Dorsolateral prefrontal cortex (tissue), 122 donors: ENCODE measurements at places on chromosomes 3 and 15.

DNA sequence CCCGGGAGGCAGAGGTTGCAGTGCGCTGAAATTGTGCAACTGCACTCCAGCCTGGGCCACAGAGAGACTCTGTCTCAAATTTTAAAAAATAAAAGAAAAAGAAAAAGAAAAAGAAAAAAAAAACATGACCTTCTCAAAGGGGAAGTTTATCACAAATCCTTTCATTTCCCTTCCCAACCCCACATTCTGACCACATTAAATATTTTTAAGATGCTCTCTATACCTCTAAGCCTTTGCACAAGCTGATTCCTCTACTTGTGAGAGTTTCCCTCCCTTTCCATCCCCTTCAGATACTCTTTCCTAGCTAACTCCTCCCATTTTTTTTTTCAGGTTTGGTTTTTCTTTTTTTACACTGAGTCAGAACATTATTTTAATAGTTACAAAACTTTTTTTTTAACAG is 4.0 kb downstream of the HIGD1A start:
- DNase-seq = no peak

DNA sequence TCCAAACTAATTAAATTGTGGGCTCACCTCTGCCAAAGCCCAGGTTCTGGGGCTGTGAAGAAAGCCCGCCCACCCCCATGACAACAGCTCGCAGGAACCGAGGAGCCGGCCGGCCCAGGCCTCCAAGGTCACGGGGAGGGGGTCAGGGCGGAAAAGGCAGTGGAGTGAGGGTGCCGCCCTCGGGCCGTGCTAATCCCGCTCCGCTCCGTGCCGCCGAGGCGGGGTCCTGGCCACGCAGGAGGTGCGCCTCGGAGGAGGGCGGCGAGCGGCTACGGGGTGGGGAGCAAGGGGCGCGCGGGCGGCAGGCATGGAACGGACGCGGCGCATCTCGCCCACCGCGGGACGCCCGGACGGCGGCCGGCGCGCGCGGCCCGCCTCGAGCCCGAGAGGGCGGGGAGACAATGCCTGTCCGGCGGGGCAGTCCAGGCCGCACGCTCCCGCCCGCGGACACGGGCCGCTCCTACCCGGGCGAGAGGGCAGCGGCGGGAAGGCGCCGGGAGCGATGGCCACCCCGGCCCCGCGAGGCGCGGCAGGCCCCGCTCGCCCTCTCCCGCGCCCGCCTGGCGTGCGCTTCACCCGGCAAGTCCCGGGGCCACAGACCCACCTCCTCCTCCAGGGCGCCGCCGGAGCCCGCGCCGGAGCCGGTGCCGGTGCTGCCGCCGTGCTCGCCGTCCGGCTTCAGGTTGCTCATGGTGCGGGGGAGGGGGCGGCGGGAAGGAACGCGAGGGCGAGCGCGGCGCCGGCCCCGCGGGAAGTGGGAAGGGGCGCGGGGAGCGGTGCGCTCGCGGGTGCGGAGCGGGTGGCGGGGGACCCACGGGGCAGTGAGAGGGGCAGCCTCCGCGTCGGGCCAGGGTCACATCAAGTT is 528 bp downstream of the RBPMS2 start:
- DNase-seq = no peak

GRCh38 chr3:183884097-183884426 is 618 bp downstream of the PARL start:
- DNase-seq = no peak

DNA sequence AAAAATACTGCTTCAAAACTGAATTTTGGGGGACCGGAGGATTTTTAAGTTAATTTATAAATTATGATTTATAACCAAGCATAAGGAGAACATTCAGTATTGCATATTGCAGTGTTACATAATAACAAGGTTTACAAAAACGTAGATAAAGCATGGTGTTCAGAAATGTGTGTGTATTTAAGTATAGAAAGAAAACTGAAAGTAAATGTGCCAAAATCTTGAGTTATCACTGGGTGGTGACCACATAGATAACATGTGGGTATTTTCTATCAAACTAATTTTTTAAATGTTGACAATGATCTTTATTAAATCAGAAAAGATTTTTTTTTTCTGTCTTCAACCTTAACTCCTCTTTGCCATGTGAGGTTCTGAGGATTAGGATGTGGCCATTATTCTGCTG is 32.6 kb downstream of the EIF2AK4 start:
- no peak for DNase-seq

DNA sequence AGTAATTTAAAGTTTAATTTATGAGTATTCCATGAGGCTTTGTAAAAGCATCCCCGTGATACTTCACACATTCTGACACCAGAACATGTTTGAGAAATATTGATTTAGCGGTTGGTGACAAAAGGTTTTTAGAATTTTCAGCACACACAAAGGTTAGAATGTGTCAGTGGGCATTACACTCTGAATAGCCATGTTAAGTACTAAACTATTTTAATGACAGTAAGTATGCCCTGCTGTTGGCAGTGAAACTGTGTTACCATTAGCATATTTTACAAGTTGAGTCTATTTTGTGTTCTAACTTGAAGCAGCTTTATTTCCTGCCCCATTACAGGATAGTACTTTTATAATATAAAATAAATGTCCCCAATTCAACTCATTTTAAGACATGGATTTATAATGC is 66.5 kb downstream of the ADAMTSL3 start:
- DNase-seq = no peak

DNA sequence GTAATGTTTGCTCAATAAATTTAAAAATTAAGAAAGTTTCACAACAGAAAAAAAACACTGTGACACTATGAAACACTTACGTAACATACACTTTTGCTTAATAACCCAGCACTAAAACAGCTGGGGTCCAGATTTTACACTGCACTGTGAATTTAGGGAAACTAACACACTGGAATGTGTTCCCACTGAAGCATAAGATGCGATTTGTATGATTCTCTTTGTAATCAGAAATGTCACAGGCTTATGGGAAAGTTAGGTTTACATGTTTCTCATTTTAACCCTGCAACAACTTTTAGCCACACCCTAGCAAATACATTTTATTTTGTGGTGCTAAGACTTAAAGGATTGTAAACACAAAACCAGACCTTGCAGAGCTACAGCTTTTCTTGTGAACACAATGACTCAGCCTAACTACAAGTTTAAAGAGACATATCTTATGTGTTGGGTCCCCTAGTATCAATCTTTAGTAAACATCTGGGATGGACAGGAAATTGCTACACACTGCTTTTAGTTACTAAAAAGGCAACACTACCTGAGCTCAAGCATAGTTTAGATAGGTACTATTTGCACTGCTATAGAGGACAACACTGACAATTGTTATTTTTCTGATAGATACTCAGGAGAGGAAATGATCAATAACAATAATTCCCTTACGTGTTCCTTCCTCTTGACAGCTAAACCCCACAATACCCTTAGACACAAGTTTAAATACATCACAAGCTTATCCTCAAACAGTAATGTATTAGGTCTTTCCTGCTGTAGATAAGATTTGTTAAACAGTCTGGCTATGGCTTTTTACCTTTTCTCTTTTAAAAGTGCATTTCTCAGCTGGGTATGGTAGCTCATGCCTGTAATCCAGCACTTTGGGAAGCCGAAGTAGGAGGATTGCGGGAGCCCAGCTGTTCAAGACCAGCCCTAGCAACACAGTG is 3.8 kb downstream of the PLD1 start:
- no peak for DNase-seq

DNA sequence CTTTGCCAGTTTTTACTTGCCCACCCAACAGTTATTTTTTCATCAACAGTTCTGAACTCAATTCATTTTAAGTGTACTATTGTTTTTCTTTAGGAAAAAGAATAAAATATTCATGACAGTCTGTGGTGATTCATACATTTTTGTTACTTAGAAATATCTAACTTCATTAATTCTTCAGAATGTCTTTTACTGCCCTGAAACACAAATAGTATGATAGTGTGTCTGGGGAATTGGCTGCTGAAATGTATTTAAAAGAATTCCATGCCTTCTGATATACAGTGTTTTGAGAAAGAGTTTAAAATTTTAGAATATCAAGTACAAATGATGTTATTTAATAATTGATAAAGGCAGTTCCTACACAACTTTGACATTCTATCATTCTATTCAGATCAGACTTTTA is 854.1 kb downstream of the NAALADL2 start:
- DNase-seq = no peak

- no peak for DNase-seq
These were observed 411.6 kb downstream of the GBE1 start for GRCh38 chr3:81349816-81350340.

- DNase-seq = no peak
These were observed 125.7 kb downstream of the TBL1XR1 start for GRCh38 chr3:177071496-177072156.

- DNase-seq = no peak
These were observed at the start of gene ADIPOQ for GRCh38 chr3:186842426-186843038. Gene ADIPOQ (plus strand): TSS chr3:186842710. CDS start chr3:186853059, 10,349 bp downstream.

DNA sequence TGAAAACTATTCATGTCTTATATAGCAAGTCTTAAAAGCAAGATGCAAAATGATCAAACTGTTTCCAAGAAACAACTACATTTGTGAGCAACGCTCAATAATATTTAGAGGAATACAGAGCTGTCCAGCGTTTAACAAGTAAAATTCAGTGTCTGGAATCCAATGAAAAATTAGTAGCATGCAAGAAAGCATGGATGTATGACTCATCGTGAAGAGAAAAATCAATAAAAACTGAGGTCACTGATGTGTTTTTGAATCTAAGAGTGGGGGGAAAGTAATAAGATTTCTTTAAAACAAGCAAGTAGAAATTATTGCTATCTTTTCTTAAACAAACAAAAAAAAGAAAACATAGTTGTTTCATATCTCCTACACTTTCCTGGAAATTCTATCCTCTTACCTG is 600.3 kb upstream of the GOLIM4 start:
- DNase-seq = no peak

- DNase-seq = no peak
These were observed 37.8 kb upstream of the MUC4 start for GRCh38 chr3:195849322-195850074.

DNA sequence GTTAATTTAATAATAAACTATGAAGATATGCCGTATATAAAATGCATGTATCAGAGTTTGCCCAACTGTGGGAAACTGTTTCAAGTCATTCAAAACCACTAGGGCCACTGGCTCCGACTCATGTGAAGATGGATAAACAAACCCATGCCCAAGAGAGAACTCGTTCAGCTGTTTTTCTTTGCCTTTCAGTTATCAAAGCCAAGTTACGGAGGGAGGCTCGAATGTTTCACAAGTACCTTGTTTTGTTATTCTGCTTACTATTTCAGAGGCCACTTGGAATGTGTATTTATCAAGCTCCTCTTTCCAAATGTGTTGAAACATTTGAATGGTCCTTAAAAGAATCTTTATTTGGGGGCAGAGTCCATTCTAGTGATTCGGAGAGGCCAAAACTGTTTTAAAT is 82.1 kb downstream of the DUT start:
- no peak for DNase-seq

DNA sequence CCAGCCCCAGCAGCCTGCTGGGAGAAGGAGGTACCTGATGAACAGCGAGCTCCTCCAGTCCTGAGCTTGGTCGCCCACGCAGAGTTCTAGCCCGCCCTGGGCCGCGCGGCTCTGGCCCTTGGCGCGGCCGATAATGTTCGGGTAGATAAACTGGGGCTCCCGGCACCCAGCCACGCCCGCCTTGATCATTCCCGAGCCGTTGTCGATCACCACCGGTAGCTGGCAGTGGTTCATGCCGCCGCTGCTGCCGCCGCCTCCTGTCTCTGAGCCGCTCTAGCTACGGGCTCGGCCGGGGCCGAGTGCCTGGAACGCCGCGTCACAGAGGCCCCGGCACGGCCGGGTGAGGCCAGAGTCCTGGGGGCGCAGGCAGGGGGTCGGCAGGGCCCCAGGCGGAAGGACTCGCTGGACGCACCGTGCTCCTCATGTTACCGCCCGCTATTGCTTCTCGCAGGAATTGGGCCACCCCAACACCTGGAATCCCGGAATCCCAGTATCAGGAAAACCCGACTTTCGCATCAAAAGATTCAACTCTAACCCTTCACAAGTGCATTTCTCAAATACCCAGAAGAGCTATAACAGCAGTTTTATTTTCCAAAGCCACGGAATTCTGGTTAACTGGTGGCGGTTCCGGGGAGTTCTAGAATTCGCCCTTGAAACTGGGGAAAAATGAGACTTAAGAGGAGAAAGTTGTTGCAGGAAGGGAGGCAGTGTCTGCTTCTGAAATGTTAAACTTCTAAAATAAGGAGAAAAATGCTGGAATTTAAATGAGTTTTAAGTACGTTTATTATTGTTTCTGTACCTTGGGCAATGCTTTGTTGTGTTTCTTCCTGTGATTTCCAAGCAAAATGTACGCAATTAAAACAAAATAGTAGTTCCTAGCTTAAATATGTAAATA is at the start of gene ACTRT3:
Gene ACTRT3 (minus strand): TSS at position 275 of the 895 bp plus-strand sequence. CDS start 41 bp downstream, at position 234.
- DNase-seq = peak; percentile 49

GRCh38 chr15:101342056-101342455 is 47.0 kb upstream of the SNRPA1 start:
- DNase-seq = no peak

- no peak for DNase-seq
These were observed 133.0 kb upstream of the NECTIN3 start for GRCh38 chr3:110938629-110939028.

DNA sequence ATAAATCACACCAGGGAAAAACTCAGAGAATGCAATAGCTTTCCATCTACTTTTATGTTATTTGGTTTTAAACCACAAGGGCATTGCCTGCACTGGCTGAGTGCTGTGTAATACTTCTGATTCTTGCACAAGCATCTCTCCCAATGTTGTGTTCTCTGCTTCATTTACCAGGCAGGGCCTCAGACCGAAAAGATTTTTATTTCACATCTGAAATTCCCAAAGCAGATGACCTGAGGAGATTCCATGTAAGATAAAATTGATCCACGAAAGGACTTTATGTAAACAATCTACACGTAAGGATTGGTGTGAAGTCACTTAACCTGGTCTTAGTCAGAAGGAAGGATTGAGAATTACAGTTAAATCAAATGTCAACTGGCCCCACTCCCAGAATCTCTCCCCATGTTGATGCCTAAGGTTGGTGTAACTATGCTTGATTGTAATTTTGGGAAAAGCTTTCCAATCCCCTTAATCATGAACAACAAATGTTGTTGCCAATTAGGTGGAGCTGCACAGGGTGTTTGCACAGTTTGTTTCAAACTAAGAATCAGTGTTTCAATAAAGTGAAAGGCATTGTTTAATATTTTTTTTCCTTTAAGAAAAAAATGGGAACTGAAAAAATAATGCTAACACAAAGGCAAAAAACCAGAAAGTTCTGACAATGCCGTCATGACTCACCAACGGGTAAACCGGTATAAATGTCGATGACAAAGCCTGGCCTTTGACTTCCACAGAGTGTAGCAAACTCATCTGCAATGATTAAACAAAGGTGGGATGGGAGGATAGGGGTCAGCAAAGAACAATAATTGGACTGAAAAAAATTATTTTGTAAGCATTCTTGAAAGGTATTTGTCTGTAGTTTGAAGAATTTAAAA is 128.6 kb downstream of the DUT start:
- no peak for DNase-seq

GRCh38 chr15:55255714-55256113 is 33.9 kb downstream of the RAB27A start:
- no peak for DNase-seq

- no peak for DNase-seq
These were observed 5.6 kb upstream of the ZBTB47 start for GRCh38 chr3:42647821-42648459.

DNA sequence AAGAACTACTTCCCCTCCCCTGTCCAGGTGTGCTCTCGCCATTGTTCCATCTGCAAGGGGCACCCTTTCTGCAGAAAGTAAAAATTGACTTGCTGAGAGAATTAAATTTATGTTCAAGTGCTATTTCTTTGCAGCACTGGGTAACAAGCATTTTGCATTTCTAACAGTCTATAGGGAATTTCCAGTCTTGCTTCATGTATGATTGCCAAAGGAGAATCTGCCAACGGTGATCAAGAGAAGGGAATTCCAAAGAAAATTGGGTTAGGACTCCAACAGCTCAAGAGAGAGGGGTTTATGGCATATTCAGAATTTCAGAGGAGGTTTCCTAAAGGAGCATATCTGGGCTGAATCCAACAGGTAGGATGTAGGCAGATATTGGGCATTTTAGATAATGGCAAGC is 136.7 kb upstream of the WNT5A start:
- no peak for DNase-seq
